Activated T-helper 1 cell treated with anti-CD3 and anti-CD28 coated beads, Interleukin-12 subunit alpha, Interleukin-12 subunit beta, Interleukin-2, Interleukin-4 antibody, amounts not matched to agents 30 ng/mL and 10 ng/mL and 1 ng/mL, durations not matched to agents 14 hours and 24 hours and 36 hours (primary cell): ENCODE measurements at places on chromosomes 2 and 18.

DNA sequence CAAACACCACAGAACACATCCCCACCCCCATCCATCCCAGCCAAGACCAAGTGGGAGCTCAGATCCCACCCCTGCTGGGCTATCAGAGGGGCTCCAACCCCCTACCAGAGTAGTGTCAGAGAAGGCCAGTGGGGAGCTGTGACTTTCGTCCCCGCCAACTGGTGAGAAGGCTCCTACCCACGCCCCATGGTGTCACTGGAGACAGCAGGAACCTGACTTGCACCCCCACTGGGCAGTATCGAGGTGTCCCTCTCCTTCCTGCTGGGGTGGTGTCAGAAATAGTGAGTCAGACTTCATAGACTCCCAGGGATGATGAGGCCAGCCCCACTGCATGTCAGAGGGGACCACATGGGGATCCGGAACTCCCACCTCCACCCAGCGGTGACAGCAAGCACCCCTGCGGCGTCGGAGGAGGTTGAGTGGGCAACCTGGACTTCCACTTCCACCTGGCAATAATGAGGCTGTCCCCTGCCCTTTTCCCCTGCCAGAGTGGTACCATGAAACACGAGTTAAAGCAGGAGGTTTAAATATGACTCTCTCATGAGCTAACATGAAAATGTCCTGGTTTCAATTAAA lies 106.7 kb downstream of the CTIF start:
- no peaks in the 10 kb centered on the region for H3K4me1 ChIP-seq
- no peak for DNase-seq
- no peak overlapping the region for H3K4me3 ChIP-seq

GRCh38 chr2:157246765-157247407 lies 10.6 kb upstream of the GALNT5 start:
- H3K4me1 ChIP-seq: peaks cover 15% of the 10 kb centered on the region
- no peaks in the 10 kb centered on the region for H3K36me3 ChIP-seq
- no peak for DNase-seq
- no peak overlapping the region for H3K27ac ChIP-seq
- peaks cover 3% of the 10 kb centered on the region for H3K27me3 ChIP-seq
- no peak overlapping the region for H3K4me3 ChIP-seq

- no peaks in the 10 kb centered on the region for H3K27me3 ChIP-seq
- H3K27ac ChIP-seq: no peak overlapping the region
- DNase-seq: no peak
- H3K36me3 ChIP-seq: no peaks in the 10 kb centered on the region
Observed at GRCh38 chr18:14916181-14916580, 168.2 kb downstream of the ANKRD30B start.

GRCh38 chr18:66560094-66560493 lies 43.8 kb downstream of the CDH19 start:
- H3K36me3 ChIP-seq: no peaks in the 10 kb centered on the region
- H3K4me3 ChIP-seq: no peak overlapping the region
- no peak for DNase-seq
- no peak overlapping the region for H3K27ac ChIP-seq
- no peaks in the 10 kb centered on the region for H3K4me1 ChIP-seq

GRCh38 chr2:17648581-17648980 lies 105.0 kb downstream of the SMC6 start:
- no peak overlapping the region for H3K4me3 ChIP-seq
- no peak overlapping the region for H3K27ac ChIP-seq
- no peaks in the 10 kb centered on the region for H3K36me3 ChIP-seq
- no peak for DNase-seq
- no peaks in the 10 kb centered on the region for H3K27me3 ChIP-seq

GRCh38 chr2:61291851-61292575 lies 130.0 kb downstream of the C2orf74 start:
- H3K36me3 ChIP-seq: peaks cover 40% of the 10 kb centered on the region
- H3K4me3 ChIP-seq: no peak overlapping the region
- no peak for DNase-seq

- H3K27ac ChIP-seq: no peak overlapping the region
- no peak overlapping the region for H3K4me3 ChIP-seq
- no peak for DNase-seq
- H3K36me3 ChIP-seq: peaks cover 27% of the 10 kb centered on the region
- H3K27me3 ChIP-seq: no peaks in the 10 kb centered on the region
- H3K4me1 ChIP-seq: peaks cover 12% of the 10 kb centered on the region
Observed at GRCh38 chr2:27128668-27129571, 5.3 kb downstream of the ABHD1 start.

GRCh38 chr2:44038277-44038676 lies 42.5 kb upstream of the LRPPRC start:
- no peak for DNase-seq
- no peak overlapping the region for H3K4me3 ChIP-seq
- H3K27me3 ChIP-seq: peaks cover 10% of the 10 kb centered on the region
- no peaks in the 10 kb centered on the region for H3K36me3 ChIP-seq
- no peak overlapping the region for H3K27ac ChIP-seq
- no peaks in the 10 kb centered on the region for H3K4me1 ChIP-seq

- H3K27me3 ChIP-seq: no peaks in the 10 kb centered on the region
- DNase-seq: no peak
- no peak overlapping the region for H3K27ac ChIP-seq
- H3K4me1 ChIP-seq: no peaks in the 10 kb centered on the region
- H3K36me3 ChIP-seq: peaks cover 19% of the 10 kb centered on the region
- H3K4me3 ChIP-seq: no peak overlapping the region
Observed at GRCh38 chr2:11213090-11213638, 57.9 kb downstream of the SLC66A3 start.

DNA sequence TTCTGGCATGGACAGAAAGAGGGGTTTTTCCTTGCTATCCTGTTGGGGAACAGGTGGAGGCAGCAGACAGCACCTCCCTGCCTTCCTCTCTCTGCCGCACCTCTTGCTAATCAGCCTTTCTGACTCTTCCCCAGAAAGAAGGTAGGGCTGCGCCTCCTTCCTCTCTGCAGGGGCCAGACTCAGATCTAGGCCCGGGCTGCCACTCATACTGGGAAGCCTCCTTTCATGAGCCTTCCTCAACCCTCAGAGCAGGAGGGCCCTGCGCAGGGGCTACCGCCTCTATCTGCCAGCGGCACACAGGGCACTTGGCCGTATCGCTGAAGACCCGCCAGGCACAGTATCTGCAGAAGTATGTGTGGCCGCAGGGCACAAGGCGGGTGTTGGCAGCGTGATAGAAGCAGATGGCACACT lies 7.1 kb downstream of the NEURL3 start:
- H3K4me3 ChIP-seq: no peak overlapping the region
- H3K36me3 ChIP-seq: peaks cover 15% of the 10 kb centered on the region
- no peak for DNase-seq
- no peak overlapping the region for H3K27ac ChIP-seq
- H3K27me3 ChIP-seq: no peaks in the 10 kb centered on the region

DNA sequence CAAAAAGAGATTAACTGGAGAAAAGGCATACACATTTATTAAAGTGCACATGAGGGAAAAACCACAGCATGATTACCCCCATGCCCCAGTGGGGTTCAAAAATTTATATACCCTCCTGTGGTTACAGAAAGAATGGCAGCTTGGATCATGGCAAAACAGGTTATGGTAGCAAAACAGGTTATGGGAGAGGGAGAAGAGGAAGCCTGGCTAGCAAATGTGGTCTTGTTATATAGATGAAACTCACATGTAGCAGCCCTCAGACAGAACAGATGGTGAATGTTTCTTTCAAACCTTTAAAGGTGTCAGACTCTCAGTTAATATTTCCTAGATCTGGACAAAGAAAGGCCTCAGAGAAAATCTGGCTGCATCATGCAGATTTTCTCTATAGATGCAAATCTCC lies 178.2 kb upstream of the ZC3H15 start:
- no peak overlapping the region for H3K27ac ChIP-seq
- no peak overlapping the region for H3K4me3 ChIP-seq
- H3K27me3 ChIP-seq: no peaks in the 10 kb centered on the region
- no peaks in the 10 kb centered on the region for H3K36me3 ChIP-seq
- no peak for DNase-seq
